ENCODE measurements at places on chromosomes 5 and 9.

GRCh38 chr5:31113101-31113500 is 80.4 kb upstream of the CDH6 start:
- DNase-seq: no peak

DNA sequence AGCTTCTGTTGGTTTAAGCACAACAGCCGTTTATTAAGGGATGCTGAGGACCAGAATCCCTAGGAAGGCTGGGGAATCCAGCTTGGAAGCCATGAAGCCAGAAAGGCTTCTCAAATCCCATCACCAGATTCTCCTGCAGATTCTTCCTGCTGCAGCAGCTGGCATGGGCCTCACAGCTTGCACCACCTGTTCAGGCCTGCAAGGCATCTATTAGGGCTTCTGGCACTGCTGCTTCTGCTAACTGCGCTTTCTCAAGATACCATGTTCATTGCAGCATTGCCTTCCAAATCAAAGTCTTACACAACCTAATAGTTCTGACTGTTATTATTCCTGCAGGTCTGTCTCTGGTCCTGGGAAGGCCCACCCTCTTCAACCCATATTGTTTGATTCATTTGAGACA is 51.2 kb upstream of the ZNF366 start:
- DNase-seq: no peak

DNA sequence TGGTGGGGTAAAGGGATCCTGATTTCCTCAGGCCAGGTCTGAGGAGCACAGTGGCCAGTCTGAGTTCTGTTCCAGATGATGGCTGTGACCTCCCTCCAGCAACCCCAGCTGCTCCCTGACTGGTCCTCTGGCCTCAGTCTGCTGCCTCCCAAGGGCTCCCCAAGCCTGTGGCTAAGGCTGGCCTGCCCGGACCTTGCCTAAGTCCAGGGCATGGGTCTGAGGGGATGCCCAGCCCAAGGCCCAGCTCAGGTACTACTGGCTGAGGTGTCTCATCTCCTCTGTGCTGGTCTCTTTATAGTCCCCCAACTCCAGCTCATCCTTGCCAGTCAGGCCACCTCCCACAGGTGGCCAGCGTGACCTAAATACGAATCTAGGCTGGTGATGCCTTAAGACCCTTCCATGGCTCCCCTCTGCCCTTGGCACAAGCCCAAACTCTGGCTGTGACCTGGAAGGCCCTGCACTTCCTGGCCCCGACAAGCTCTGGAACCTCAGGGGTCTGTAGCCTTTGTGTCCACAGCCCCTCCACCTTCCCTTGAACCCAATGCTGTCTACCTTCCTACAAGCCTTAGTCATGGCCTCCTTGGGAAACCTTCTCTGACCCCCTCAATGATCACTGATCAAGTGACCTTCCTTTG is 9.8 kb downstream of the KIF12 start:
- no peak for DNase-seq

DNA sequence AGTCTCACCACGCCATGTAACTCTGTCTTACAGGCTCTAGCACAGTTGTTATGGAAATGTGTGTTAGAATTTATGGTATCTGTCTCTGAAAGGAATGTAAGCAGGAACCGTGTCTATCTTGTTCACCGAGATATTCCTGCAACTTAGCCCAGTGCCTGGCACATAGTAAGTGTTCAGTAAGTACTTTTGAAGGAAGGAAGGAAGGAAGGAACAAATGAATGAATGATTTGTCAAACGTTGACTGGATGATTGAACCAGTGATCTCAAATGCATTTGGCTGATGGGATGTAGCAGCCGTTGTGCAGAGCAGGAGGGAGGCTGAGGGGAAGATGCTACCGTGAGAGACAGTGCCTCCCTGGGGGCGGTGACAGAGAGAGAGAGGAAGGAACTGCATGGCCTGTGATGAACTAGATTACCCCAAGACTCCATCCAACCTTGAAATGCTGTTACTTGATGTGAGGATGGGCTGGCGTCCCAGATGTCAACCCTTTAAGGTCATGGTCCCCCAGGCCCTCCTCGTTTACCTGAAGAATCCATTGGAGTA is 47.5 kb upstream of the PPARGC1B start:
- no peak for DNase-seq

DNA sequence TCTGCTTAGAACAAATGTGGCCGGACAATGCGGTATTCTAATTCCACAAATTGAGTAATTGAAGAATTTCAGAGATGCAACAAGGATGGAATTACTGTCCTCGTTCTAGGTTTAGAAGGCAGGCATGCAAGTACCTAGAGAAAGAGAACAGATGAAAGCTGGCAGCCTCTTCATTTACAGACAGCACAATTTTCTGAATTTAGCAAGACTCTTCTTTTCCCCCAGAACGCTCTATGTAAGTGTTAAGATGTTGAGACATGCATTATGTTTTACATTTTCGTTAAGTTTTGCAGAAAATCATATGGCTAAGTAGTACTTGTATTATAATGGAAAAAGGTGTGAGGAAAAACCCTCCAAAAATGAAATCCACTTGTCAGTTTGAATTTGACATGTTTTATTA is 259.5 kb upstream of the ARRDC3 start:
- no peak for DNase-seq

Measured in NCI-H1105 (cell line).